ENCODE measurements at places on chromosomes 7 and 10.
A peak's percentile ranks its signal among the peaks of the same experiment; 100 is the strongest.

DNA sequence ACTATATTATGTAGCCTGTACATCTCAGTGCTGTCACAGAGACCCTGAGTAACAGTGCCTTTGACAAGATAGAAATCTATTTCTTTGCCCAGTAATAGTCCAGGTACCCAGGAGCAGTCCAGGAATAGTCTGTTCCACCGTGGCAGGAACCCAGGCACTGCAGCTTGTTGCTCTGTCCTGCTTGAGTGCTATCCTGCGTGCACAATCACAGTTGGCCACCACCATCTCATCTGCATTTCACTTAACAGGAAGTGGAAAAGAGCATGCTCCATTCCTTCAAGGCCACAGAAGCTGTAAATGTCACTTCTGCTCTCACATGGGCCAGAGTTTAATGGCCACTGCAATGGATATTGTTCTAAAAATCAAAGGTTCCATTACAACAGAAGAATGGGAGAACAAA lies 61.5 kb upstream of the PRR15 start:
- DNase-seq: no peak

DNA sequence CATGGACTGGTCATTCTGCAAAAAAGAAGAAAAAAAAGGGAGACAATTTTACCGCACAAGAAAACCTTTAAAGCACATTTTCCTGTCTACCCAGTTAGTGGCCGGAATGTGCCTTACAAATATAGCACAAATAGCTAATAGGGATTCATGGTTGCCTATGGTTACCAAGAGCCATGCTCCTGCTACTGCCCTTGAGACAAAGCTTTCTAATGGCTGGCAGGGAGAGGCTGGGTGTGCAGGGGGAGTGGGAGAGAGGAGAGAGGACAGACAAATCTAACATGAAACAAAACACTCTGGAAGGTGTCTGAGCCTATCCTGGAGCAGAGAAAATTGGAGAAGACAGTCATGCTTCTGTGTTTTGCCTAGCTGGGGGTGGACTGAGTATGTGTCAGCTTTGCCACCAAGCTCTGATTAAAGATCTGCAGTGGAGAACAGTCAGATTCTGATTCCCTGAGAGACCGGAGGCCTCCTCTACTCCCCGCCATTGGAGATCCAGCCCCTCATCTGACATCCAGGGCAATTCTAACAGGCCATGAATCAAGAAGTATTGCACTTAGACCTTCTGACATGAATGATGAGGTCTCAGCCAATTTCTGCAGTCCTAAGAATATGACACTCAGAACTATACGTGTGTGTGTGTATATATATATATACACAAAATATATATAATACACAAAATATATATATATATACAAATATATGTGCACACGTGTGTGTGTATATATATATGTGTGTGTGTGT lies 80.2 kb downstream of the PRTFDC1 start:
- DNase-seq: peak; percentile 52

- no peak for DNase-seq
Measured at GRCh38 chr7:51262796-51263531, 53.6 kb downstream of the COBL start.

- DNase-seq: no peak
Measured at GRCh38 chr10:131089861-131090260, 221.7 kb downstream of the TCERG1L start.

DNA sequence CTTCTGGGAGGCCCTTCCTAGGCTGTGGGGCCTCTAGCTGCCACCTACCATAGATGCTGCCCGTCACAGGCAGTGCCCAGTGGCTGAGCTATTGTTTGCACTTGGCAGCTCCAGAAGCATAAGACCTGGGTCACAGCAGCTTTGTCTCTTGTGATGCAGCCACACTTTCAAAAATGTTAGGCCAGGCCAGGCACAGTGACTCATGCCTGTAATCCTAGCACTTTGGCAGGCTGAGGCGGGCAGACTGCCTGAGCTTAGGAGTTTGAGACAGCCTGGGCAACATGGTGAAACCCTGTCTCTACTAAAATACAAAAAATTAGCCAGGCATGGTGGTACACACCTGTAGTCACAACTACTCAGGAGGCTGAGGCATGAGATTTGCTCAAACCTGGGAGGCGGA lies 9.5 kb upstream of the KAZALD1 start:
- DNase-seq: no peak

DNA sequence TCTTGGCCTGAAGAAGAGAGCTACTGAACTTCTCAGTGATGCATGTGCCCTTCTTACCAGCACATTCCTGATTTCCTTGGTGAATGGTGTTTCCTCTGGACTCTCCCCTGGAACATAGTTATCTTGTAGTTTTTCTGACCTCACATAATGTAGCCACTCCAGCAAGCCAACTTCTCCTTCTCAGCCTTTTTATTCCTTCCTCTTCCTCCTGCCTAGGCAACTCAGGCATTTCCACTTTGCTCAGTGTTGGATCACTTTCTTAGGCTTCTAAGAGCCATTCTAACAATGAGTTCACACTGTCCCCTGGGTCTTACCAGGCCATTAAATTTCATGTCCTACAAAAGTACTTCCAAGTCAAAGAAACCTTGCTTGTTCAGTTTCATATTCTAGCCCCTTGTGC lies 3.6 kb upstream of the PTTG1IP2 start:
- DNase-seq: no peak

DNA sequence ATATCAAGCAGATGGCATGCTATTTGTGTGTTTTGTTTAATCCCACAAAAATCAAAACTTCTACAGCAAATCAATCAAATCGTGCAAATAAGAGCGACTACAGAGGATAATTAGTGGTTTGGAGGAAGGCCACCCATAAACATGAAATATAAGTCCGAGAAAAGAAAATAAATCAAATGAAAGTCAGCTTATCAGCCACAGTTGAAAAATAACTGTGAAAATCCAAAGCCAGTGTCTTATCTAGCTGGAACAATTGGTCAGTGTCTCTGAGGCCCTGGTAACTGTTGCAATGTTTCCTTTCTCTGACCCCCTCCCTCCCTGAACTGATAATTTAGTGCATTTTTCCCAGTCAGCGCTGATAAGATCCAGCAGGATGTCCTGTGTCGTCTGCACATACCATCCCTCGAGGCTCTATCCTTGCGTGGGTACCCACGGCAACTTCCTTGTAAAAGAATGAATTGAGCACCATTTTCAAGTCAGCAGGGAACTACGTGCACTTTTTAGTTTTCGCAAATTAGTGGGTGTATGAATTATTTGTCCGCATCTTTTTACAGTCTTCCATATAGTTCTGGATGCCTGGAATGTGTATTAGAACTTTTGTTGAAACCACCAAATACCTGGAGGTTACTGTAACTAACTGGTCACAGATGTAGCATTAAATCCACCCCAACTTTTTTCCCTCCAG lies 10.8 kb upstream of the JCAD start:
- no peak for DNase-seq

Measured in kidney (tissue), 22 donors.